Activated CD4-positive, CD25-positive, alpha-beta regulatory T cell (primary cell): ENCODE measurements at places on chromosomes 3 and 15.

DNA sequence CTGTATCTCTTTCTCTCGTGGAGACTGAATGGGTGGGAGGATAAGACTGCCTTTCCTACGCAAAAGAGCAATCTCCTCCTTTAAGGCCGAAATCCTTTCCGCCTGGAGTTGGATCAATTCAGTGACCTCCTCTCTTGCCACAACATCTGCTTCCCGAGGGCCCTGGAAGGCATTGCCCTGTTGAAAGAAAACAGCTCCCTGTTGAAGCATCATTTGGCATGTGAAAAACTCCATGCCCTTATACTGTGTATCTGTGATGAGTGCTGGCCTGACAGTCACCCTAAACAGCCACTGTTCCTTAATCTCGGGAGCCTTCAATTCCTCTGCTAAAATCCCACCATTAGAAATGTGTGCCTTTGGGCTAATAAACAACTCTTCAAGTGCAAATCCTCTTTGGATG is 80.2 kb downstream of the BOC start:
- DNase-seq, result no peak

DNA sequence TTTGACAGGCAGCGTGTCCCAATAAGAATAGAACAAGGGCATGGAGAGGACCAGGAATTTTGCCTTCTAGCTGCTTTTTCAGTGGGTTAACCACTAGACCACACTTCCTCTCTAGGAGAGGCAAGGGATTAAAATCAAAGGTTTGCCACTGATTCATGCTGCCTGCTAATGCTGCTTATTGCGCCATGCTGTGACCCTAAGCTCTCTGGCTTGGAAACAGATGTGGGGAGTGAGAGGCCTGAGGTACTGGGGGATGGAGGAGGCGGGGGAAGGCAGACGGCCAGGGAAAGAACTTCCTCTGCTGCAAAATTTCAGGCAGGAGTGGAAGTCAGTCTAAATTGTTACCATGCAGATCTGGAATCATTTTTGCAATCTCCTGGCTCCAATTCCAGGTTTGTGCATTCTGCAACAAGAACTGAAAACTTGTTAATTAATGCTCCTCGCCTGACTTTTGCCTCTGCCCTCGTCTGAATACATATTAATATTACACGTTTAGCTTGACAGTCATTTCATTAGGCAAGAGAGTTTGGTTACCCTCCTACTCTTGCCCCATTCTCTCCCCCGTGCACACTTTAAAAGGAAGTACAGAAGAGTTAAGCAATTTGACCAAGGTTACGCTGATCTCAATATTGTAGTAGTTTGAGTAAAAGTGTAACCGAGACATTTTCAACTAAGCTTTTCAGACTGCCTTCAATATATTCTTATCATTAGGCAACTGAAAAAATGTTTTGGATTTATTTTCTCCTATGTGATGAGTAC is 121.7 kb upstream of the SPRED1 start:
- DNase-seq, result no peak

DNA sequence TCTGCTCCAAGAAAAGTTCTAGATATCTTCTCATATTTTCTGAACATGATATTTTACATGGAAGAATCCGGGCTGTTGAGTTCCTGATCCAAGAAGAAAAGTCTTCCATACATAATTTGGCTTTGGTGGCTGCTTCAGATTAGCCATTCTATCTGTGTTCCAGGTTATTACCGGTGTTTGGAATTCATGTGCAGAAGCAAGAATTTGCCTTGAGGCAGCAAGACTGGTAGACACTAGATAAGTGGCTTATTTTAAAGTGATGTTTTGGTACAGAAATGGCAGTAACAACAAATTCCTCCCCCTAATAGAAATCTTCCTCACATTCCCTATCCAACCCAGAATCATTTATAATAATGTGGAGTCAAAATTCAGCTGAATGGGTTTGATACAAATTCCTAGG is 29.2 kb downstream of the MITF start:
- DNase-seq, result no peak

DNA sequence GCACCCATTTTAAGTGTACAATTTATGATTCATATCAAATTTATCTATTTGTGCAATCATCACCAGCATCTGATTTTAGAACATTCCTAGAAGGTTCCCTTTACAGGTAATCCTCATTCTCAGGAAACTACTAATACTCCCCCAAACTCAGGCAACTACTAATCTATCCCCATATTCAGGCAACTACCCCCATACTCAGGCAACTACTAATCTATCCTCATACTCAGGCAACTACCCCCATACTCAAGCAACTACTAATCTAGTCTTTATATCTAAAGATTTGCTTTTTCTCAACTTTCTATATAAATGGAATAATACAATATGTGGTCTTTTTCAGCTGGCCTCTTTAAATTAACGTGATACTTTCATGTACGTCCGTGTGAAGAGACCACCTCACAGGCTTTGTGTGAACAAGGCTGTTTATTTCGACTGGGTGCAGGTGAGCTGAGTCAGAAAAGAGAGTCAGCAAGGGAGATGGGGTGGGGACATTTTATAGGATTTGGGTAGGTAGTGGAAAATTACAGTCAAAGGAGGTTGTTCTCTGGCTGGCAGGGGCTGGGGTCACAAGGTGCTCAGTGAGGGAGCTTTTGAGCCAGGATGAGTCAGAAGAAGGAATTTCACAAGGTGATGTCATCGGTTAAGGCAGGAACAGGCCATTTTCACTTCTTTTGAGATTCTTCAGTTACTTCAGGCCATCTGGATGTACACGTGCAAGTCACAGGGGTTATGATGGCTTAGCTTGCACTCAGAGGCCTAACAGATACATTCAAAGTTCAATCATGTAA is 1444.5 kb upstream of the CADM2 start:
- DNase-seq, result no peak

- DNase-seq, result no peak
Observed at GRCh38 chr3:133742351-133743091, 3.7 kb upstream of the TF start.

DNA sequence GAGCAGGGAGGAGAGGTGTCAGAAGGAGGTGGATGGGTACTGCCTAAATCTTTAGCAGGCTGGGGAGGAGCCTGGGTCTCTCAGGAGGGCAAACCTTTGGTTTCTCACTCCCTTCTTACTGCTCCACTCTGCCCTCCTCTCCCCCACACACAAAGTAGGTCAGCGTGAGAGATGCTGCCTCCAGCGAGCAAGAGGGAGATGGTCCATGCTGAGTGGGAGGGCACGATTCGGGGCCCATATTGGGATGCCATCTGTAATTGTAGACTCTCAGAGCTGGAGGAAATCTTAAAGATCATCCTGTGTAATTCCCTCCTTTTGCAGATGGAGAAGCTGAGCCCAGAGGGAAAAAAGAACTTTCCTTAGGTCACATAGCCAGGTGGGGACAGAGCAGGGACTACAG is 34.2 kb upstream of the SYN2 start:
- no peak for DNase-seq

DNA sequence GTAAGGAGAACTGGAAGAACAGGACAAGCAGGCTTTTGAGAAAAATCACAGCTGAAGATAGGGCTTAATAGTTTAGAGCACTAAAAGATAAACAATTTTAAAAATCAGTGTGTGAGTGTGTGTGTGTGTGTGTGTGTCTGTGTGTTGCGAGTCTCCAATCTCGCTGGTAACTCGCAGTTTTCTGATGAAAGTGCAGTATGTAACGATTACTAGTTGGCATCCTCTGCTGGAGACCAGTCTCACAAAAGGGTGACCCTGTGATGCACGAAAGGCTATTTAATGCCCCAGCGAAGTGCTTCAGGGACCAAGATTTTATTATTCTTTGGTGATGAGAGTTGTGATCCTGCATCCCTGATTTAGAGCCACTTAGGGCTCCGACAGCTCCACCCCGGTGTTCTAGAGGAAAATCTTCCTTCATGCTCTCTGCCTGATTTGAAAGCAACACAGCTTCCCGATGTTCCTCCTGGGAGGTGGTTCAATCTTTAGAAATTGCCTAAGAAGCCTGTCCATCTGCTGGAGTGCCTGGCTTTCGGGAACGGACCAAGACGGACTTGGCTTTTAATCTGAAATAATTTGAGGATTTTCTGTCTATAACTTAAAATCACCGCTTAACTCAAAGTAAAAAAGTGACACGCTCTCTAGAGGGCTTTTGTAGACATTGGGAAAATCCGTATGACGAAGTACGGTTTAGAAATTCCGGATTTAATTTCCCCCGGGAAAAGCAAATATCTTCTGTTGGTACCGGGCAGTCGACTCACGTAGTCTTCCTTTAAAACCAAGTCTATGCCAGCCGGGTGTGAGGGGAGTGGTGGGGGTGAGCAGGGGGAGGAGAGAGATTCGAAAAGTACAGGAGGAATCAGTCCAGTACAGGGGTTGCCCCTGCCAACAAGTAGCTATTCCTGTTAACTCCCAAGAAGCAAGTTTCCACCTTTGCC is 1.1 kb upstream of the ALCAM start:
- no peak for DNase-seq

DNA sequence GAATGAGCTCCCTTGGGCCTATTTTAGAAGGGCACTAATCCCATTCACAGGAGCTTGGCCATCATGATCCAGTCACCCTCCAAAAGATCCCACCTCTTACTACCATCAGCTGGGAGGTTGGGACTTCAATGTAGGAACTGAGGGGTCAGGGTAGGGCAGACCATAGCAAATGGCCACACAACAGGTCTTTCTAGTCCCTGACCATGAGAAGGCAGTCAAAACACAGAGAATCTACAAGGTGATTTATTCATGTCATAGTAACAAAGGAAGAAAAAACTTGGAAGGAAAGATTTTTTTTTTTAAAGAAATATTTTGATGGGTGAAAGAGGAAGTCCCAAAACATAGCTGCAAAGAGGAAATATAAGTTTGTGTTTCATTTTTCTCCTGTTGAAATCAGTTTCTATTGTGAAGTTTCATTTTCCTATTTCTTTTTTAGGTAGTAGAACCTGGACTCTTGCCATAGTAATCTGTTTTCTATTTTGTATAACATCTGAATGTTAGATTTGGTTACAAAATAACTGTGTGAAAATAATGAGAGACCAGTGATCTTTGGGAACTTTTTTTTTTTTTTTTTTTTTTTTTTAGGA is 23.5 kb upstream of the TNFSF10 start:
- DNase-seq, result no peak

- no peak for DNase-seq
Observed at GRCh38 chr15:69292826-69293420, 5.8 kb upstream of the PAQR5 start.

DNA sequence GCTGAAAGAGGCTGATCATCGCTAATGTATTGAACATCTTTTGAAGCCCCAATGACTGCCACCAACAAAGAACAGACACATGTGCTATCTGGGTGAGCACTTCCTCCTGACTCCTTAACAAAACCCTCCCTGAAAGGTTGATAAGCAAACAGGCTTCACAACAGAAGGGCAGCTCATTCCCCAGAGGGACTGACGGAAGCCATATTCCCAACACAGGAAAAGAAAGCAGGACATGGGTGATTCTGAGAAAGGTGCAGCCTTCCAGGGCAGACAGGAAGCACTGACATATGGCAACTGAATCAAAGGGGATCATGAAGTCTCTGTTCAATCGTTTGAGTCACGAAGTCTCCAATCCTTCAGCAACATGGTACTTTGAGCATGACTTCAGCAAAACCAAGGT is 929.0 kb downstream of the MCTP2 start:
- DNase-seq, result no peak

- no peak for DNase-seq
Observed at GRCh38 chr3:111923095-111923771, 55.6 kb upstream of the ABHD10 start.

DNA sequence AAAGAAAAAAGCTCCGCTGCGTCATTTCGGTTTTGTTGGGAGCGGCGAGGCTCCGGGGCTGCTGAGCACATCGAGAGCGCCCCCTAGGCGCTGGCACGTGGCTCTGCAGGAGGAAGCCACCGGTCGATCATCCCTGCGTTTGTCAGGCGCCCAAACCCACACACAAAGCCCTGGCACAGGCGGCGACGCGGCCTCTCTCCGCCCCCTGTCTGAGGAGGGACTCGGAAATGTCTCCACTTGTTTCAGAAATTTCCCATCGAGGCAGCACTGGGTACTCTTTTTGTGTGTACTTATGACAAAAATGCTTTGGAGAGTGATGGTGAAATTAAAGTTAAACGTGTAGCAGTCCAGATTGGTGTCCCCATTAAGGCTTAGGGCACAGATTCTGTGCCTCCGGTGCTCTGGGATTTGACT is 407.3 kb upstream of the ONECUT1 start:
- no peak for DNase-seq

GRCh38 chr15:79680720-79681119 is 216.1 kb downstream of the MTHFS start:
- no peak for DNase-seq

DNA sequence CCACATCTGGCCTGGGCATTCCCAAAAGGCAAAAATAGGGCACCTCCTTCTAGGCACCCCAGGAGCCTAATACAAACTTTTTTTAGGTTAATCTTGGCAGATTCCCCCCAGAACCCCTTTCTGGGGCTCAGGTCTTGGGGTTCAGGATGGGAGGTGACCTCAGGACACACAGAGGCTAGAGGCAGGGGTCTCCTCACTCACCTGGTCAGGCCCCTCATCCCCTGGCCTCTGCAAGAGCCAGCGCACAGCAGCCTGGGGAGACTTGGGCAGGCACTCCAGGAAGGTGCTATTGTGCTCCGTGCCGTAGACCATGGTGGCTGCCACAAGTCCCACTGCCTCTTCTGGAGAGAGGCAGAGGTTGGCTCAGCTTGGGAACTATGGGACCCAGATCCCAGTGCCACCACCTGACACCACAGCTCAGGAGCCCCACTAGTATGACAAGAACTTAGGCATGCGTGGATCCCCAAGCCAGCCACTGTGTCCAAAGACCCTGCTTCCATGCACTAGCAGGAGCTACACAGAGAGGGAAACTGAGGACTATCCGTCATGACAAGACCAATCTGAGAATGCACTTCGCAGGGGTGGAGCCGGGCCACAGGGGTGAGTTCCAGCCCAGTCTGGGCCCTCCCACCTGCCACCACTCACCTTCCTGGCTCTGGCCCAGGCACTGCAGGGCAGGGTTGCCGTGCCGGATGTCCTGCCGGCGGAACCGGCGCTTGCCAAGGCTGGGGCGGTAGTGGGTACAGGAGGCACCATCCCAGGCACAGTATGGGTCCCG is 7.4 kb downstream of the SEMA3G start:
- no peak for DNase-seq

DNA sequence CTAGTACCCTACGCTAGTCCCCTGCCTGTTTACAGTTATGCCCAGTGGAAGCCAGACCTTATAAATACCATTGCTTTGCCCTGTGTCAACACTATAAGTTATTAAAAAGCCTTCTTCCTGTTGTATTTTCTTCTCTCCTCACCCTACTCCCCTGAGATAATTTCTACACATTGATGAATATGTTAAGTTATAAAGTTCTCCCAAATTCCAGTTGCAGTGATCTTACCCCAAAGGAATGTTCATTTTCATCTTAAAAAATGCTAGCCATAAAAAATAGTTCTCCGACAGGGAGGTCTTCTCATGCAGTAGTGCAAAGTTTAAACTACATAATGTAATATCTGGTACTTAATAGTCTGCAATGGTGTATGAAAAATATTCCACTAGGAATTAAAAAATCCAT is 58.6 kb downstream of the MAP2K5 start:
- no peak for DNase-seq

- DNase-seq, result no peak
Observed at GRCh38 chr3:10085738-10086137, 22.3 kb downstream of the FANCD2OS start.

- DNase-seq, result no peak
Observed at GRCh38 chr3:184275961-184276910, at the start of gene ECE2. ECE2 (plus strand) TSS chr3:184276022; CDS start chr3:184276154, 132 bp downstream.
